ENCODE measurements at places on chromosomes 1 and 21. TPM values are rescaled to one million over a fixed set of nuclear protein-coding genes. Genes with fewer than 3 reads are reported as not detected.

- DNase-seq: no peak
Observed at GRCh38 chr21:15455819-15456462, 273.8 kb upstream of the USP25 start.

The PALMD gene
- not detected for total RNA-seq

The TINAGL1 gene
- total RNA-seq: not detected

DNA sequence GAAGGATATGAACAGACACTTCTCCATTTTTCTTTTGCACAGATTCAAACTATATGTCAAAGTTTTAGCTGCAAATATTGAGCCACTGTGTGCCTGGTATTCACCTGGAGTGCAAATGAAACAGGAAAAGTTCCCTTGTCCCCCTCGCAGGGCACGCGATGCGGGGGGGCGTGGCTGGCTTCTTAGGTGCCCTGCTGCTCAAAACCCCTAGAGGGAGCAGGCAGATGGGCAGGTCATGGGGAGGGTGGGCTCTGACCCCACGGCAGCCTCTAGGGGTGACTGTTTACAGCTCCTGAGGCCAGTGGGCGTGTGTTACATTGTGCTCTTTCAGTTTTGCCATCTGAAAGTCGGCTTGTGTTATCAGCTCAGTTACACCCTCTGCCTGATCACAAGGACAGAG is 931.2 kb upstream of the B3GALT2 start:
- DNase-seq: no peak

GRCh38 chr1:2356401-2356800 is 35.0 kb downstream of the MORN1 start:
- no peak for DNase-seq
